ENCODE measurements at places on chromosomes 5 and 9. TPM values are rescaled to one million over a fixed set of nuclear protein-coding genes. Genes with fewer than 3 reads are reported as not detected.
A peak's percentile ranks its signal among the peaks of the same experiment; 100 is the strongest.

Gene SLC34A3
- polyA plus RNA-seq, result 2.8 TPM

Gene NTNG2
- 0.54 TPM for polyA plus RNA-seq

Gene CEL
- 0.97 TPM for polyA plus RNA-seq

Gene PDE6A
- not detected for polyA plus RNA-seq

Gene NOXA1
- polyA plus RNA-seq, result 3.7 TPM

Gene LRRC19
- 0.10 TPM for polyA plus RNA-seq

Gene C5
- polyA plus RNA-seq, result 6.5 TPM

Gene CCIN
- 1.0 TPM for polyA plus RNA-seq

Gene SSNA1
- polyA plus RNA-seq, result 67.7 TPM

Gene FBXL17
- 18.4 TPM for polyA plus RNA-seq

Gene RGP1
- 19.9 TPM for polyA plus RNA-seq

Gene CMBL
- 70.5 TPM for polyA plus RNA-seq

DNA sequence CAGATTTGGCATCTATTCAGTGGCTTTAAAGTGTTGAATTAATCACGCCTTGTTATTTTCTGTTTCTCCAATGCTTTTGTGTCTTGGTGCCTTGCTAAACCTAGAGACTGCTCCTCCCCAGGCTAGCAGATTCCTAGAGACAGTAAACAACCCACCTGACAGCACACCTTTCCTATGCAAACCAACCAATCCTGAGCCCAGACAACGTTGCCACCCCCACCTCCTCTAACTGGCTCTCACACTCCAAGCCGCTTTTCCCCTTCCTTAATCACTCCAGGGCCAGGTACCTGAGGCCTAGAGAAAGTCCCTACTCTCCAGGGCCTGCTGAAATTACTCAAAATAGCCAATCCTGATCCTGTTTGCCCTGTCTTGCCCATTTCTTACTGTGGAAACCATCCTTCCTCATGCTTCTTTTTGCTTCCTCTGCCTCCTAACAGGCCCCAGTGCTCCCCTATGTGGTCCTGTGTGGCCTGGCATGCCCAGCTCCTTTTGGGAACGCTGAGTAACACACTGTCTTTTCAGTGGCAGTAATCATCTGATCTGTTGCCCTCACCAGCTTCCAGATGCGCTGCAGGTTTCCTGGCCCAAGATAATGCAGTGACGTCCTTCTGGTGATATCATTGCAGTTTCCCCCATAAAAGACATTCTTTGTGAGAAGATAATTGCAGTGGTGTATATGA is 53.4 kb downstream of the GAS1 start:
- no peak for DNase-seq

- DNase-seq, result no peak
Measured at GRCh38 chr5:153130296-153130695, 360.2 kb upstream of the GRIA1 start.

DNA sequence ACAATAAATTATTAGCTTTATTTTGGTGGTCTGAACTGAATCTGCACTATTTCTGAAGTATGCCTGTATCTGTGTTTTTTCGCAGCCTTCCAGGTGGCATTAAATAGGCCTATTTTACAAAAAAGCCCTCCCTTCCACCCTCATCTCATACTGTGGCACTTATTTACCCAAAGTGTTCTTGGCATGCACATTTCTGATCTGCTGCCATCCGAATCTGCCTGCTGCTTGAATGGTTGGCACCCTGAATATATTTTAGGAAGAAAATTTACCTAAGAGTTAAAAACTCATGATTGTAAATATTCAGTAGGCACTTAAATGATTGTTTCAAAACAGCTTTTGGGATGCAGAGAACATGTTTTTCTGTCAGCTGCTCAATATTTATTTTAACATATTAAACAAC is 150.1 kb downstream of the SLC28A3 start:
- no peak for DNase-seq

- no peak for DNase-seq
Measured at GRCh38 chr5:59424515-59424914, 469.0 kb downstream of the PDE4D start.

DNA sequence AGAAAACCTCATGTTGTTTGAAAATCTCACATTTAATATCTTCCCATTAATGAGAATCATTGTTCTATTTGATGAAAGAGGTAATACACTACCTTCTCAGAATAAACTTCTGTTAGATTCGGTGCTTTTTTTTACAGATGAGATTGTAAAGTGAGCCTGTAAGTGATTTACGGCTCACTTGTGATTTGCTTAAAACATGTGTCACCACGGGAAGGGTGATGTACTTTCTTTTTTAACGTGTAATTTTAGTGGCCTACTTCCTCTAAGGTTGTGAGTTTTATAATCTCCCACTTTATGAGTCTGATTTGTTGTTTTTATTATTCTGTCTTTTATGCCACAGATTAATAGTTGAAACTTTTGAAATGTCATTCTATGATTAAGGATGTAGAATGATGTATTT is 15.9 kb downstream of the ANXA1 start:
- DNase-seq, result no peak

GRCh38 chr9:93827545-93828330 is 127.4 kb downstream of the BARX1 start:
- DNase-seq, result peak; percentile 58

- no peak for DNase-seq
Measured at GRCh38 chr9:135574943-135575342, 13.4 kb downstream of the PAEP start.

DNA sequence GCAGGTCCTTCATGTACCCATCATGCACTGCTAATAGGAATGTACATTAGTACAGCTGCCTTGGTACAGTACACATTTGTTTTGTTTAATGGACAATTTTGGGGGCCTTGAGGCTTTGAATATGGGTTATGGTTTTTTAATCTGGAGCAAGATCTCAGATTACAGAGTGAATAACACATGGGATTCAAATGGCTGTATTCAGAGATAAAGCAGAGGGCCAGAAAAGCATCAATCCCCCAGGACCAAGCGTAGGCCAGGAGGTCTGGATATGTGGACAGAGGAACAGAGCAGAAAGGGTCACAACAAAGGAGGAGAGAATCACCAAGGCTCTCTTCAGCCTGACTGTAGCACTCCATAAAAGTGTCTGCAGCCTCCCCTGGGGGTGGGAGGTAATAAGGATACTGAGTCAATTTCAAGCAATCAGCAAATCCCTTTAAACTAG is 47.7 kb upstream of the STK32A start:
- no peak for DNase-seq

DNA sequence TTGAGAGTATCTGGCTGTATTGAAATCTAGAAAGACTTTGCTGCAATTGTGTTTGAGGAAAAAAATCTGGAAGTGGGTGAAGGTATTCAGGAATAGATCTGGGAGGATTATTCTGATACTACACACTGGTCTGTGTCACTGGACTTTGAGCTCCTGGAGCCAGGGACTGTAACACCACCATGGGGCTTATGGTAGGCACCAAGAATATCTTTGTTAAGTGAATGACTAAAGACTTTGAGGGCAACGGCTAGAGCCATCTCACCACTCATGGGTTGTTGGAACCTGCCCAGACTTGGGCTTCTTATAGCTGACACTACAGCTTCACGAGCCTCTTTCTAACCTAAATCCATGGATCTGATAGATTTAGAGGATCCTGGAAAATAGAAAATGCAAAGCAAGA is 10.2 kb downstream of the NFX1 start:
- no peak for DNase-seq

- DNase-seq, result no peak
Measured at GRCh38 chr5:115577741-115578140, 24.5 kb downstream of the TICAM2 start.

GRCh38 chr5:33827018-33827707 is 64.6 kb downstream of the ADAMTS12 start:
- DNase-seq, result no peak

DNA sequence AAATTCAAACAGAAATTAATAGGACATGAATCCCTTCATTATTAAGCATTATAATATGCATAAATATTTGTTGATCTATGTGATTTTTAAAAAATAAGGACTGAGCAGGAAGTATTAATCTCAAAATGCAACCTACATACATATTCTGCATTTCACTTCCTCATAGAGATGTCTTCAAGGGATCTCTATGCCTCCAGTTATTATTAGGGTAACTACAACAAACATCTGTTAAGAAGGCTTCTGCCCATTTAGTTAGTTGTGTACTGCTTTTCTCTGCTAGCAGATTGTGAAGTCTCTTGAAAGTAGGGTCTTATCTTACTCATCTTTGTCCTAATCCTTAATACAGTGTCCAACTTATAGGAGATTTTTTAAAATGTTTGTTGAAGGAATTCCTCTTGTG is 414.1 kb downstream of the ACTL7B start:
- DNase-seq, result peak; percentile 14

DNA sequence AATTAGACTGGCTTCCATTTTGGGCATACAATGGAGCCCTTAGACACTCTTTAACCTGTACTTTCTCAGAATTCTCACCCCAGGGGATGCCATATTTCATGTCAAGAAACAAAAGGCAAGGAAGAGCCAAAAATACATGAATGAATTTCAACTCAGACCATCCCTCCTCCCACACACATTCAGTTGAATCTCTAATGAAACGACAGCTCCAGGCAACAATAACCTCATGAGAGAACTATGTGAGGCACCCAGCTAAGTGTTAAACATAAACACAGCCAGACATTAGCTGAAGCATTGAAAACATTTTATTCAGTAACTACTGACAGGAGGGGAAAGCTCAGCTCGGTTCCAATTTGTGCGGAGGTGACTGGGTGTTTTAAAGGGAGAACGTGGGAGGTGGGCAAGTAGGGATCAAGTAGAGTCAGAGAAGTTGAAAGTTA is 1359.1 kb upstream of the CDH9 start:
- peak; percentile 16 for DNase-seq

DNA sequence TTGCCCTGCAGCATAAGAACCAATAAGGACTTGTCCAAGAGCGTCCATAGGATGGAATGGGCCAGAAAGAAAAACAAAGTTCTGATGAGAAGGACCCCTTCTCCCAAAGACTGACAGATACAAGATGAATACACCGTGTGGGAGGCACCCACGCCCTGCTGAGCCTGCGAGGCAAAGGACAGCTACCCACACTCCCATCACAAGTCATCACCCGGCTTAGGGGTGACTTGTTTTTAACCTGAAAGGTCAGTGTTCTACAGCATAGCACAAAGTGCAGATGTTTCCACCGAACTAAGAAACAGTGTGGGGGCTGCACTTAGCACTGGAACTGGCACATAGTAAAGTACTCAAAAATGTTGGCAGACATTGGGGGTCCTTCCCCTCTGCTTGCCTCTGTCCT is 13.9 kb downstream of the TNIP1 start:
- DNase-seq, result no peak

DNA sequence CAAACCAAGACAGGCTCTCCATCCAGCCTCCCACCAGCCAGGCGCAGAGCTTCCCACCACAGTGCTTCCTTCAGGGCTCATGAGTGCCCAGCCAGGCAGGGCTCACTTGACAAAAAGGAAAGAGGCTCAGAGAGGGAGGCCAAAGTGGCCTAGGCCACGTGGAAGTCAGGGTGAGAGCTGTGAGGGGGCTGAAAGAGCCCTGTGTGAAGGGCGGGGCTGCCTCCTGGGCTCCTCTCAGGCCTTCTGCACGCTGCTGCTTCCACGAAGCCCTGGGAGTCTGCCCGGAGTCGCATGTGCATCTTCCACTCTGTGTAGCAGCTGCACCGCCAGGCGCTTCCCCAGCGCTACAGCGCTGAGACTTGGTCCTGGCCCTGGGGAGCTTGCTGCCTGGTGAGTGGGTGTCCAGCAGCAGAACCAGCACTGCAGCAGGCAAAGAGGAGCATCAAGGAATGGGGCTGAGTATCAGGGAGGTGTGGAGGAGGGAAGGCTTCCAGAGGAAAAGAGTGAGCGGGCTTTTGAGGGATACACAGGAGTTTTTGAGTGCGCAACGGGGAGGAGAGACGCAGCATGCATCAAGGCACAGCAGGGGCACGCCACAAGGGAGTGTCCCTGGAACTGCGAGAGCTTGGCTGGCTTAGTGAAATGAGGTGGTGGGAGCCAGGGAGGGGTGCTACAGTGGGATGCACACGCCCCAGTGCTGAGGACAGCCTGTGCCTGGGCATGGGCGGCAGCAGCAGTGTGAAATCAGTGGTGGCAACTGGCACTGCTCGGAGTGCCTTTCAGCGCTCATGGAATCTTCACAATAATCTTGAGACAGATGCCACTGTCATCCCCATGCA is 178.0 kb downstream of the GAPVD1 start:
- DNase-seq, result peak; percentile 44

DNA sequence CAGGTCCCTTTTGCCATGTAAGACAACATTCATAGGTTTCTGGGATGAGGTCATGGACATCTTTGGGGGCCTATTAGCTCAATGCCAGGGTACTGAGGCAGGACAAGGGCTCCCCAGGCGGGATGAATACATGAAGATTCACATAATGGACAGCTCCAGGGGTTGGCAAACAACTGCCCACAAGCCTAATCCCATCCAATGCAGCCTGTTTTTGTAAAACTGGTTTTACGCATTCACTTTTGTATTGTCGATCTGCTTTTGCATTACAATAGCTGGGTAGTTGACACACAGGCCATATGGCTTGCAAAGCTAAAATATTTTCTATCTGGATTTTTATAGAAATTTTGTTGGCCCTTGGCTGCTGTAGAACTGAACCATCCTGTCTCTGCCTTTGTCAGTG is 248.5 kb upstream of the PANK3 start:
- DNase-seq, result no peak

DNA sequence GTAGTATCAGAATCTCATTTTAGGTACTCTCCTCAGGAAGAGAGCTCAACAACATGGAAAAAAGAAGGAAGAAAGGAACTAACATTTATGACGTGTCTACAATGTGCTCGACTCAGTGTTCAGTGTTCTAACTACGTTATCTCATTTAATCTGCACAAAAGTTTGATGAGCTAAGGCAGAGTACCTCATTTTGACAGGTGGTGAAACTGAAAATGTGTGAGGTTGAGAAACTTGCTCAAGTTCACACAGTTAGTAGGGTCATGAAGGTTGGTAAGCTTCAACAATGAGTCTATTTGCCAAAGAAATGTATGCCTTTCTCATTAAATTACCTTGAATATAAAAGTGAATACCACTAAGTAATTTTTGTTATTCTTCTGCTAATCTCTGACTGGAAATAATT is 165.1 kb downstream of the CAAP1 start:
- no peak for DNase-seq

DNA sequence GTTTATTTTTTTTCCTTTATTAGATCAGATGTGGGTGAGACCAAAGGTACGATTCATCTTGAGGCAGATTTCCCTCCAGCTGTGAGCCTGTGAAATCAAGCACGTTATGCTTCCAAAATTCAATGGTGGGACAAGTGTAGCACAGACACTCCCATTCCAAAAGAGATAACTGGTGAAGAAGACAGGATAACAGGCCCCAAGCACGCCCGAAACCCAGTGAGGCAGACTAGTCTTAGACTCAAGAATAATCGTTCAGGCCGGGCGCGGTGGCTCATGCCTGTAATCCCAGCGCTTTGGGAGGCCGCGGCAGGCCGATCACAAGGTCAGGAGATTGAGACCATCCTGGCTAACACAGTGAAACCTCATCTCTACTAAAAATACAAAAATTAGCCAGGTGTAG is 36.8 kb upstream of the COL5A1 start:
- DNase-seq, result no peak

- peak; percentile 65 for DNase-seq
Measured at GRCh38 chr5:50666261-50667022, at the start of gene PARP8. TSS of gene PARP8 (plus strand) at chr5:50666637. CDS start at chr5:50667096, 459 bp downstream.

DNA sequence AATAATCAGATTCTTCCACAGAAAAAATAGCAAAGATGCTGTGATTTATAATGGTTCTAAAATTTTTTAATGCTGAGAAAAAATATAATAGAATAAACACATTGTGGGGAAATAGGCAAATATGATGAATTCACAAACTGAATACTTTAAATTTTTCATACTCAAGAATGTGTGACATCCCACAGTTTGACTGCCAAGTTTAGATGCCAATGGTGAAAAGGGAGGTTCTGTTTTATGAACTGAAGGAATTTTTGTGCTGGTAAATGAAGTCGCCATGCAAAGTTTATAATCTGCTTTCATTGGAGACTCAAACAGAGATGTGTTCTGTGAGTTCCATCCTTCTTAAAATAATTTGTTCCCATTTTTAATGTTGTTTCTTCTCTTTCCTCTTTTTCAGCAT is 367.5 kb upstream of the ADAMTS16 start:
- peak; percentile 56 for DNase-seq
